ENCODE measurements at places on chromosomes 2 and 18.

- no peak for DNase-seq
These were observed 50.0 kb downstream of the ANKMY1 start for GRCh38 chr2:240507778-240508251.

GRCh38 chr18:69250305-69251151 lies 150.2 kb upstream of the DOK6 start:
- DNase-seq: no peak

GRCh38 chr18:48834413-48835031 lies 116.2 kb downstream of the SMAD7 start:
- DNase-seq: peak; percentile 76

DNA sequence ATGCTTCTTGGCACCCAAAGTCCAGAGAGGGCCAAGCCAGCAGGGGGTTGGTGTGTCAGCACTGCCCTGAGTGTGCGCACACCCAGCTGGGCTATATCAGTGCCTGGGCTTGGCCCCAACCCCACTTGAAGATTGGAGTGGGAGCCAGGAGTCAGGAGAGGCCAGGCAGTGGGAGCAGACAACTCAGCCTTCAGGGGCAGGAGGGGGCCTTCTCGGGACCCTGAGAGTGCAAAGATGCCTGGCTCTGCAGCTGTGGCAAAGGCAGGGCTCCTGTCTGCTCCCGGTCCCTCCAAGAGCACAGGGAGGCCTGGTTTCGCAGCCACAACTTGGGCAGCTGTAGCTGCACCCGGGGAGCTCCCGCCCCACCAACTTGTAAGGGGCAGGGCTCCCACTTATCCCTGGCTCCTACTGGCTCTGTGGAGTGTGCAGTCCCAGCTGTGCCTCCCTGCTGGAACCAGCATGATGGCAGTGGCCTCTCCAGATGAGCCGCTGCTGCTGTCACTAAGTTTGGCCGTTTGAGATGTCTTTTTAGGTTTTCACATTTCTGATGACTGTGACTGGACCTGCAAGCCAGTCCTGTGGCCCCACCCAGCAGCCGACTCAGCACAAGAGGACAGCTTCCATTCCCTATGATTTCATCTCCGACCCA lies 148.8 kb upstream of the HS6ST1 start:
- no peak for DNase-seq

DNA sequence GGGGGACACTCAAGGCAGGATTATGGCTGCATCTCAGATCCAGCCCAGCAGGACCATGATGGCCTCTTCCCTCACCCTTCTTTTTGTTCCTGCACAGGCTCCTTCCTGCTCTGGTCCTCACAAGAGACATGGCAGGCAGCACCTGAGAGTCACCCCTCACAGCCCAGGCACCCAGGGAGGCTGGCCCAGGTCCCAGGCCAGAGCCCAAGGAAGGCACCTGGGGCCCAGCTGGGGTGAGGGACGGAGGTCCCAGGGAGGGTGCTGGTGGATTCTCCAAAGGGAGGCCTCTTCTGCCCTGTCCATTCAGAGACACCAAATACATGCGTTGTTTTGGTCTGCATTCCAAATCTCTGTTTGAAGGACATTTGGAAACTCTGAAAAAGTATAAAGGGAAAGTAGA lies 285.4 kb upstream of the HS6ST1 start:
- DNase-seq: no peak

- no peak for DNase-seq
These were observed 27.3 kb downstream of the GRB14 start for GRCh38 chr2:164593959-164594358.

DNA sequence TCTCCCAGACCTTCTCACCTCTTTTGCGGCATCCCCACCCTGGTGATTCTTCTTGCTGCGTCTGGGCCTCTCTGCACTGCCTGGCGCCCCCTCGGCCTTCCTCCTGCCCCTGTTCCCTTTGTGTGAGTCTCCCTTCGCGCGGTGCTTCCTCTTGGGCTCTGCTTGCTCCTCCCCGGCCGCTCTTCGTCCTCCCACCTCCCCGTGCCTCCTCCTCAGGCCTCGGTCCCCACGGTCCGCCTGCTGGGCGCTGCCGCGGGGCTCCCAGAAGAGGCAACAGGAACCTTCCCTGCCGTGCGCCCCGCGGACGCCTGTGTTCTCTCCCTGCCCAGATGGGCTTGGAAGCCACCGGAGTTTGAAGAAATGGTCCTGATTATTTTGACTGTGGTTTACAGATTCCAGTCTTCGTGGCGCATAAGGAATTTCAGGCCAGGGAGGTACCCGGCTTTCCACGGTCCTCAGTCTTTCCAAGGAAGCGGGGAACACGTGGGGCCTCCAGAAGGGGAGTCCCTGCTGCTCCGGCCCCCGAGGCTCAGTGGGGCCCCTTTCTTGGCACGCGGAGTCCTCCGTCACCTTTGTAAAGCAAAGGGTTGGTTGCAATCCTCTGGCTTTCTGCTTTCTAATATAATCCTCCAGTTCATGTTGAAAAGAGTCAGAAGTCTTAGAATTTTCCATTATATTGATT lies 13.1 kb downstream of the RNU2-63P start:
- DNase-seq: no peak

DNA sequence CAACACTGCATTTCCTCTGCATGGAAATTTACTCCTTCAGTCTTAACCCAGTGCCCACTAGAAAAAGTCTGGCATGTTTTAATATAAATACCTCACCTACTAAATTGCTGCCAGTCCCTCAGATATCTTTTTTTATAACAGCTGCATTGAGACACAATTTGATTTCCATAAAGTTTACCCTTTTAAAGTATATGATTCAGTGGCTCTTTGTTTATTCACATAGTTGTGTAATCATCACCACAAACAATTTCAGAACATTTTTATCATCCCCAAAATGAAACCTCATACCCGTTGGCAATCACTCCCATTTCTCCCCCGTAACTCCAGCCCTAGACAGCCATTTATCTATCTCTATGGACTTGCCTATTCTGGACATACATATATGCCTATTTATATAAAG lies 17.0 kb upstream of the FRZB start:
- DNase-seq: no peak

- DNase-seq: no peak
These were observed 190.2 kb downstream of the SETBP1 start for GRCh38 chr18:44870631-44871502.

- DNase-seq: no peak
These were observed 106.8 kb downstream of the BCL11A start for GRCh38 chr2:60446413-60447267.

GRCh38 chr2:150939087-150939486 lies 322.6 kb downstream of the RBM43 start:
- no peak for DNase-seq

GRCh38 chr18:10896851-10897250 lies 252.5 kb downstream of the PIEZO2 start:
- DNase-seq: no peak

DNA sequence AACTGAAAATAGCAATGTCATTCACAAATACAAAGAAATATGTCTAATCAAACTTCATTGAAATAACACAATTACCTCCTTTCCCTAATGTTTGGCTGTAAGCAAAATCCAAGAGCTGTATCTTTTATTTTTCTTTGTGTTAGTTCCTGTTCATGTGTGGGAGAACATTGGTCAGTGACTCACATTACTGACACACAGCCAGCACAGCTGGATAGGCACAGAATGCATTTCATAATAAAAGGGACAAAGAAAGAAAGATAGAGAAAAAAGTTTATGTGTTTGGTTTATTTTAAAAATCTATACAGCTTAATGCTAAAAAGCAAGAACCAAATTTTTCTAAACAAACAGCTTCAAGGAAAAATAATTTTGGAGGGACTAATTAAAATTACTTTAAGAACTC lies 185.6 kb upstream of the COL3A1 start:
- no peak for DNase-seq

DNA sequence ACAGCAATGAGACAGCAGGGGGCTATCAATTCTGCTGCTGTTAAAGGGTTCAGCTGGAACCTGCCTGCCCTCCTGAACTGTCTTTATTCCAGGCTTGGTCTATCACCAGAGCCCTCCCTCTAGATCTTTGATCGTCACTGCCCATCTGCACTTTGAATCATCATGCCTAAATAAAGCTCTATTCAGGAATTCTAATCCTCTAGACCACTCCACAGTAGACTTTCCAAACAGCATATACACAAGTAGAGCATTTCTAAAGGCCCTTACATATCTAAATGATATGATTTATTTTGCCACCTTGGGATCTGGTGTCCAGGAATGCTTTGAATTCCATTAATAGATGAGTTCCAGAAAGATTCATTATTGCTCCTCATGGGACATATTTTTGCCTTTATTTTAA lies 542.1 kb upstream of the SYT4 start:
- no peak for DNase-seq

DNA sequence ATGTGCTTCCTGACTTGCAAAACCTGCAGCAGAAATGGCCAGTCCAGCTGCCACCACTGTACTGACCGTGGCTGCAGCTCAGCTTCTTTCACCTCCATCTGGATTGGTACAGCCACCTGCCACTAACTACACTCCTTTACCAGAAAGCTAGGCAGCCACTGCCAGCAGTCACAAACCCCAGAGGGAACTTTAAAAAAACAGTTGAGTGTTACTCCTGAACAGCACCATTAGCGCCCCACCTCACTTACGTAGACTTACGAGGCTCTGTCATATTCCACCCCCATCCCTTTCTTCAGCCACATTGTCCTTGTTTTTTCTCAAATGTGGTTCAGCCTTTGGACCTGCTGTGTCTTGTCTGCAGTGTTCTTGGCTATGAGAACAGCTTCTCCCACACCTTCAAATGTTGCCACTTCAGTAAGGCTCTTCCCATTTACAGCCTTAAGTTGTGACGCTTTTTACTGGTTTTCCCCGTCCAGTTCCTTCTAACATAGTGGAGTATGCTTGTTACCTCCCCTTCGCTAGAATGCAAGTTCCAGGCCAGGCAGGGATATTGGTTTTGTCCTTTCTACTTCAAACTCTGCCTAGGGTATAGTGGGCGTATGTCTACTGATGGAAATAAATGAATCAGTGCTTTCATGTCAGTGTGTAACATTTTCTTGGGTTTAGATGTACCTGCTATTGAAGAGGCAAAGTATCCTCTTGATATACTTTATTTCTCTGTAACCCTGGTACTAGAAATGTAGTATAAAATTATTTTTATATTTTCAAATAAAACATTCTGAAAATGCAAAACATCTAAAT lies 17.0 kb downstream of the HNRNPA3 start:
- no peak for DNase-seq

- no peak for DNase-seq
These were observed 348.3 kb downstream of the CYRIA start for GRCh38 chr2:16317211-16317830.

GRCh38 chr2:11914455-11914854 lies 168.0 kb downstream of the LPIN1 start:
- DNase-seq: no peak

DNA sequence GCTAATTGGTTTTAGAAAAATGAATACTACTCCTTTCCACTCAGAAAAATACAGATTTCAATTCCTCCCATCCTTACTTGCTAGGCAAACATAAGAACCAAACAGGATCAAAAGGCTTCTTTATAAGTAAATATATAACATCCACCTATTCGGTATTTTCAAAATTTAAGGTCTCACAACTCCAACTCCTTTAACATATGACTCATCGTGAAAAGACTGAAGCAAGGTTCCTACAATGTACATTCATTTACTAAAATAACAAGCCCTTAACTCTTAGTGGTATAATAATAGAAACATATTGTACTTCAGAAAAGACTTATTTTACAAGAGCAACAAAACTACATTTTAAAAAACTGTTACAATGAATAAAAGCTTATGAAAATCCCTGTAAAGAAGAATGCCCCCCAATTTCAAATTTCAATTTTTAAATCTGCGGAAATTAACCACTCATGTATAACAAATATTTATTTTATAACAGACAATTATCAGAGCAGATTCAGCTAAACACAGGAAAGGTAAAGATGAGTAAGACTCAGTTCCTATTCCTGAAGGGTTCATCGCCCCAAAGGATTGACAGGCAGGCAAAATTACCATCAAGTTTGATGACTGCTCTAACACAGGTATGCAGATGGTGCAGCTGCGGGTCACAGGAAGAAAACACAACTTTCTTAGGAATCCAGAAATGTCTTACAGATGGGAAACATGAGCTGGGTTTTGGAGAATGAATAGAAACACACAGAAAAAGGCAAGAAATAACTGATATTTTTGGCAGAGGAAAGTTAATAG lies 96.4 kb downstream of the COBLL1 start:
- no peak for DNase-seq

DNA sequence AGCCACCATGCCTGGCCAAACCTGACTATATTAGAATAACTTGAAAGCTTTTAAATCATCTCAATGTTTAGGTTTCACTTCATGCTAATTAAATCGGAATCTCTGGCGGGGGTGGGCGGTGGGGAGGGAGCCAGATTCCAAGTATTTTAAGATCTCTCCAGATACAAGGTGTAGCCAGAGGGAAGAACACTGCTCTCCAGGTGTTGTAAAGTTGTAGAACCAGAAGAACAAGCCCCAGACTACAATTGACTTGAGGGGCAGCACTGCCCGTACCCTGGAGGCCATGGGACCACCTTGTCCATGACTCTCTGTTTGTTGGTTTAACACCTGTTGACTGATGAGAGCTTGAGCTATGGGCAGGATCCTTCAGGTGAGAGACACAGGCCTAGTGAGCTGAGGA lies 33.1 kb upstream of the GTF2A1L start:
- DNase-seq: no peak

DNA sequence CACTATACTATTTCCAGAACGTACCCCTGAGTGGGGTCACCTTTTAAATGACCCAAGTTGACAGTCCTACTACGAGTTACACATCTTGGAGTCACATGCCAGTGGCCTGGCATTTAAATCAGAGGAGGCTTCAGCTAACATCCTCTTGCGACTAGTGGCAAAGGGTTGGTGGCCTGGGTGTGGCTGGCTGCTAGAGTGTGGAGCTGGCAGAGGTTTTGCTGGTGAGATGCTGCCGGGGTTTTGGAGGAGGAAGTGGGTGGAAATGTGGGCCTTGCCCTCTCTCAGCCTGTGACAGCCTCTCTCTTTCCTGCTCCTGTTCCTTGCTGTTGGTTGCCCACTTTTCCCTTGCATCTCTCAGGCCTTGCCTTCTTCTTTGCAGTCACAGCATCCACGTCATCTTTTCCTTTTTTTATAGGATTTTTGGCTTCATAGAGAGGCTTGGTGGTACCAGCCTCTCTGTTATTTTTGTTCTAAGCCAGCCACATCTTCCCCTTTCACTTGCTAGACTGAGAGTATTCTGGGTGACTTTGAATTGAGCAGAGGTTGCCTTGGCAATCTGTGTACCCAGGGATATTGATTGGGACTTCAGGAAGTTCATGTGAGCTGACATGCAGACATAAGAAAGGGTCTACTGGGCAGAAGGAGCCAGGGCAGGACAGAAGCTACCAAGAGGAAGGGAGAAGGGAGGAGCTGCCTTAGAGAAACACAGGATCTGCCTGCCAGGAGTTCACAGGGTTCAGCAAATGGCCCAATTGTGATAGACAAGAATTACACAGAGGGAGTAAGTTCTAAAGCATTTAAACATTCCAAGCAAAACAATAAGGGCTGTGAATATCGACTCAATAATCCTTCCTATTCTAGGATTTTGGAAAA lies 55.4 kb downstream of the CDC42EP3 start:
- DNase-seq: peak; percentile 41

DNA sequence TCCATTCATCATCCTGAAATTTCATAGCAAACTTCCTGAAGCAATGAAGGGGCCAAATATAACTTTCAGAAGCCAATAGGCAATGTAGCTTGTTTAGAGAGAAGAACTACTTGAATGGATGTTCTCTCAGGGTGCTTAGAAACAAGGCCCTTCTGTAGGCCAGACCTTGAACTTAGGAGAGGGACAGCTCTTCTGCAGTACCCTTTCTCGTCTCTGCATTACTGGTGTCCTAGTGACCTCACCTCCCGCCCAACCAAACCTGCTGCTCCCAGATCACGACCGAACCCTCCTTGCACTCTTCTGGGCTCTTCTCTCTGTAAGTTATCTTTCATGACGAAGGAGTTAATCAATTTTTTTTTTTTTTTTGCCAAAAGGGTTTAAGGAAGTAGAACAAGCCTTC lies 543.9 kb downstream of the TDRD15 start:
- DNase-seq: no peak

- DNase-seq: no peak
These were observed 85.0 kb downstream of the ZNF516 start for GRCh38 chr18:76410033-76410432.

Measured in activated CD4-positive, alpha-beta T cell treated with anti-CD3 and anti-CD28 coated beads, Interleukin-2, amount 50 U/mL, for 4 hours (primary cell).